ENCODE measurements at places on chromosomes 3 and 15.
A peak's percentile ranks its signal among the peaks of the same experiment; 100 is the strongest.

DNA sequence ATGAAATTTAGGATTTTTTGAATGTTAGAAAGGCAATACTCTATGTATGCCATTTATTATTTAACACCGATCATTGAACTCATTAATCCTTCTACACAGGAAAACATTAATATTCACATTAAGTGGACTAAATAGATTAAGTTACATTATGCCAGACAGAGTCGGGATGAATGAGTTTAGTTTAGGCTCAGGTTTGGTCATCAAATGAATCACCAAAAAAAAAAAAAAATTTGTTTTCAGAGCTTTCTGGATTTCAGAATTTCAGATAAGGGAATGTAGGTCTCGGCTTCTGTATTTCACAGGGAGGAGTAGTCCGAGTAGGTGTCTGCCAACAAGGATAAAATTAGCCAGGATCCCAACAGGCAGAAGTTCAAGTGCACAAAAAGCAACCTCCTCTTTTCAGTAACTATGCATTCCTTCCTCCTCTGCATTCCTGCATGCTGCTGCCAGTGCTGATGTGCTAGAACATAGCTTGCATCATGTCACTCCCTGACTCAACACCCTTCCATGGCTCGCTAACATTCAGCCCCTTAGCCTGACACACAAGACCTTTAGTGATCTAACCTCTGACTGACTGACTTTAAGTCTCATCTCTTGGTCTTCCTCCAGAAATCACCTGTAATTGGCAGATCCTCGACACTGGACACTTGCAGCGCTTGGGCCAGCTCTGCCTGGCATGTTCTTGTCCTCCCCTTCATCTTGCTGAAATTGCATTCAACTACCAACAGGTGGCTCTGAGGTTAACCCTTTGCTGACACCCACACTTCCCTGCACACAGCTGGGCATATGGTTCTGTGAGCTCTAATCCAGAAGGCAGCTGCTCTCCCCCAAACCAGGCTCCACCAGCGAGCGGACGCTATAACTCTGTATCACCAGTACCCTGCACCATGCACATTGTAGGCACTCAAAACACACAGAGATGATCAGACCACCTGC, 145.4 kb upstream of the PROK2 start:
- peak; percentile 48 for DNase-seq

DNA sequence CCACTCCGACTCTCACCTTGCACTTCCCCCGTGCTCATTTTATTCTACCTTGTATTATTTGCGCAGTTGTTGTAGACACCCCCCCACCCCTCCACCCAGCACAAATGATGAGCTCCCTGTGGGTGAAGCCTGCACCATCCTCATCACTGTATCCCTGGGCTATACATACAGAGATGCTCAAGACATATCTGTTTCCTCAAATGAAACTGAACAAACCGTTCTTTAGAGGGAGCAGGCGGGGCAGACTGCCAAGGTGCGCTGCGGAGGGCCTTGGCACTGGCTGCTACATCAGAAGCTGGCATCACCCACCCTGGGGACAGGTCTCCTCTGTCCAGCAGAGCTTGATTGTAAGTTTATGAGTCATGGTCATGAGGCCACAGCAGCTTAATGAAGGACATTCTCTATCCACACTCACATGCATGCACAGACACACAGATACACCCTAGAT, 29.0 kb downstream of the ADCY5 start:
- DNase-seq, result no peak

DNA sequence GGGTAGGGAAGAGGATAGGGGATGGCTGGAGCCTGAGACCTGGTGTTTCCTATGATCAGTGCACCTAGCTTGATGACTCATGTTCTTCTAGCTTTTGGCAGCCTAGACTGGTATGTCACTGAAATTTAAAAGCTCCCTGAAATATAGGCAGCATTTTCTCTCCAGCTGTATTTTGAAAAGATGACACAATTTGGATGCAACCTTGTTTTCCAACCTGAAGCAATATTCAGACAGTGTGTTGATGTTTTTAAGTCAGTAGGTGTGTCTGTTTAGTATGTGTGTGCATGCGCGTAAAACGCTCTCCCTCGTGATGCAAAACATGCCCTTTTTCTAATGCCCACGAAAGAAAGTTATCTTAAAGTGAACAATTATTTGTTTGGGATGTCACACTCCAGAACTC, 58.5 kb downstream of the RPL22L1 start:
- DNase-seq, result peak; percentile 59

GRCh38 chr3:105842449-105842848, 26.4 kb downstream of the CBLB start:
- no peak for DNase-seq

DNA sequence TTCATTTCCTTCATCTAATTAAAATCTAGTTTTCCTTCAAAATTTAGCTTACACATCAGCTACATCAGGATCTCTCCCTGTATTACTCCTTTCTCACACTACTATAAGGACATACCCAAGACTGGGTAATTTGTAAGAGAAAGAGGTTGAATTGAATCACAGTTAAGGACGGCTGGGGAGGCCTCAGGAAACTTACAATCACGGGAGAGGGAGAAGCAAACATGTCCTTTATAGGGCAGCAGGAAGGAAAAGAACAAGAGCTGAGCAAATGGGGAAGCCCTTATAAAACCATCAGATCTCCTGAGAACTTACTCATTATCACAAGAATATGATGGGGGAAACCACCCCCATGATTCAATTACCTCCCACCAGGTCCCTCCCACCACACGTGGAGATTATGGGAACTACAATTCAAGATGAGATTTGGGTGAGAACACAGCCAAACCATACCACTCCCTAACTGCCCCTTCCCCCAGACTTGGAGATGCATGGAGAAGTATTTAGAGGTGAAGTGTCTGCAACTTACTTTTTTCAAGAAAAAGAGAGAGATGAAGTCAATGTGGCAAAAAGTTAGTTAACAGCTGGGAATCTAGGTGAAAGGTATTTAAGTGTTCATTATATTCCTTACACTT, 21.3 kb downstream of the PRTG start:
- DNase-seq, result no peak

DNA sequence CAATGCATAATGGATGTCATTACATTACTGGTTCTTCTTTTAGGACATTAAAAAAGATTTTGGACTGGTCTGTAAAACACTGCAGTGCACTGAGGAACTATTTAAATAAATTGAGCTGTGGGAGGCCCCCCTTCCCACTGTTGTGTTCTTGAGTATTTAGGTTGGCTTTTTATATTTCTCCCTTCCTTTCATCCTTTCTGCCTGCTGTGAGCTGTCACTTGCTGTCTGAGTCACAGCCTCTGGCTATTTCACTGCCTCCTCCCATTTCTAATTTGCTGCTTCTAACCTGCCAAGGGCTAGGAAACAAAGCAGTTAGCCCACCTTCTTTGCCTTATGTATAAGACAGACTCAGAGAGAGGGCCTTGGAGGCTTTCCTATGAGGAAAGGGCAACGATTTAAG, 89.0 kb upstream of the FNDC3B start:
- DNase-seq, result peak; percentile 42

- DNase-seq, result peak; percentile 59
These were observed 36.0 kb downstream of the PHLDB2 start for GRCh38 chr3:111895071-111895470.

GRCh38 chr3:196969134-196969659, 564 bp upstream of the PIGZ start:
- DNase-seq, result no peak

- DNase-seq, result no peak
These were observed 465.9 kb upstream of the DPPA4 start for GRCh38 chr3:109803274-109803673.

Data from fibroblast of upper back skin (primary cell).